Stimulated activated CD8-positive, alpha-beta memory T cell treated with anti-CD3 and anti-CD28 coated beads, Interleukin-15, amount 100 ng/mL, for 24 hours (primary cell): ENCODE measurements at places on chromosomes 2 and 18.

DNA sequence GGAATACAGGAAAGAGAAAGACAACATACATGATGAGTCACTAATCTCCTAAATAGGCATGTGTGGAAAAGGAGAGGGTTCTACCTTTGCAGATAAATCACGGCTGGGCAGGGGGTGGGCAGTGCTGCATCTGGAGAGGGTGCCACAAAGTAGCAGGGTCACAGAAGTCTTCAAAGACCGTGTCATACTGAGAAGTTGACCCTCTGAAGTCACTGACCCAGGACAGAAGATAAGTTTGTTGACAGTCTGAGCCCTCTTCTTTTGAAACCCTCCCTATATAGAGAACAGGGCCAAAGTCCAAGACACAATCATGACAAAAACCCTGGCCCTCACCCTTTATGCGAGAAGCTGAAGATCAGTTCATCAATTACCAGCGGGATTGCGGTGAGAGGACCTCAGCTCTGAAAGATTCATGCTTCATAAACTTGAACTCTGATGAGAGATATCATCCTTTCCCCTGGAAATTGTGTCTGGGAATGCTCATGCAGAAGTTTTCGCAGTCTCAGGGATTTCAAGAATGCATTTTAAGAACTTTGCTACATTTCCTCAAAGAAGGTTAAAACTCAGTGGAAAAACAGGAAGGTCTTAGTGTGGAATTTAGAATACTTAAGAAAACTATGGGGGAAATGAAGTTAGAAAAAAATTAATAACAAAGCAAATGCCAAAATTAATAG is 129.5 kb downstream of the FAM124B start:
- no peak for DNase-seq

DNA sequence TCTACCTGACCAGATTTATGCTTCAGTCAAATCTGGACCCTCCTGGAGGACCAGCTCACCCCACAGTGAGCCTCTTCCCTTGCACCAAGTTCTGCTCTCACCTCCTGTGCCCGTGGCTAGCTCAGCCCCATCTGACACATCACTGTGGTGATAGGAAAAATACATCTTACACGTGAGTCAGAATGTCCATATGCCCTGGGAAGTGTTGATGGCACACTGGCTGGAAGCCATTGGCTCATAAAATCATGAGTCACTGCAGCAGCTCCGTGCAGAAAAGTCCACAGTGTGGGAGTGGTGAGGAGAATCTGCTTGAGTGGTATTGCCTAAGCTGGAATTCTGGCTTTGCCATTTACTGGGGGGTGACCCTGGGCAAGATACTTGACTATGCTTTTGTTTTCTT is 42.6 kb upstream of the RAPGEF4 start:
- no peak for DNase-seq

- no peak for DNase-seq
Observed at GRCh38 chr2:110869472-110870446, 137.4 kb downstream of the ACOXL start.

- no peak for DNase-seq
Observed at GRCh38 chr2:196131949-196132925, 39.1 kb downstream of the STK17B start.

- no peak for DNase-seq
Observed at GRCh38 chr2:127355407-127356008, 32.3 kb downstream of the MAP3K2 start.

- no peak for DNase-seq
Observed at GRCh38 chr2:127373362-127374083, 14.3 kb downstream of the MAP3K2 start.

DNA sequence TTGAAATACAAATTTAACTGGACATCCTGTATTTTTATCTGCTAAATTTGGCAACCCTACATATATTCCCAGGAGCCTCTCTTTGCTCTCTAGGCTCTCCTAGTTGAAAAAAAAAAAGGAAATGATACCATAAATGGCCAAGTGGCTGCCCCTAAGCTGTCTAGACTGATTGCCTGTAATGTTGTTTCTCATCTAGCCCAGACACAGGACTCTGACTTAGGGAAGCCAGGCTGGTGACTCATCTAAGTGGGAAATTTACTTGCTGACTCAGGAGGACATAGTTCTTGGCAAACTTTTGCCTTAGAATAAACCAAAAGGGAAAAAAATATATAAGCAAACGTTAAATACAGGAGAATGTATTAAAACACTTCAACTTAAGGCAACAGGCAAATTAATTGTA is 14.6 kb upstream of the ITGAV start:
- DNase-seq, result no peak

DNA sequence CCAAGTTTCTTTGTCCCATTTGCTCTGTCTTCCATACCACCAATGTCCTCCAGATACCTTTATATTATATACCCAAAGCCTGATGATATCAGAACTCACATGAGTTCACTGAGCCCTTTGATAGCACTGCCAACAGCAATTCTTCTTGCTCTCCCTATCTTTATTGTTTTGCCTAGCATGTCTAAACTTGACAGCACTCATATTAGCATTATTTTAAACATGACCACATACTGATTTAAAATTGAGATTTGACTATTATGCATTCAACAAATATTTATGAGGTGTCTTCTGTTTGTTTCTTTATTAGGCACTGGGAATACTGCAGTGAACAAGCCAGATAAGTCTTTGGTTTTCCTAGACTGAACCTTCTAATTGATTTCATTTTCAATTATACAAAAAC is 587.3 kb upstream of the GCFC2 start:
- no peak for DNase-seq
